ENCODE measurements at places on chromosomes 4 and X. TPM values are rescaled to one million over a fixed set of nuclear protein-coding genes. Genes with fewer than 3 reads are reported as not detected.

DNA sequence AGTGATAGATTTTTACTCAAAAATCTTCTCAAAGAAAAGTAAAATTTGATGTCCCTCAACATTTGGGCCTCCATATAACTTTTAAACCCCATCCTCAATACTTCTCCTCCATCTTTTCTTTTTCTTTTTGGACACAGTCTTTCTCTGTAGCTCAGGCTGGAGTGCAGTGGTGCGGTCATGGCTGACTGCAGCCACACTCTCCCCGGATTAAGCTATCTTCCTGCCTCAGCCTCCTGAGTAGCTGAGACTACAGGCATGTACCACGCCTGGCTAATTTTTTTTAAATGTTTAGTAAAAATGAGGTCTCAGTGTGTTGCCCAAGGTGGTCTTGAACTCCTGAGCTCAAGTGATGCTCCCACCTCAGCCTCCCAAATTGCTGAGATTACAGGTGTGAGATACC lies 33.1 kb downstream of the KDM6A start:
- peak; percentile 52 for DNase-seq

ZAR1 gene
- not detected for total RNA-seq

DNA sequence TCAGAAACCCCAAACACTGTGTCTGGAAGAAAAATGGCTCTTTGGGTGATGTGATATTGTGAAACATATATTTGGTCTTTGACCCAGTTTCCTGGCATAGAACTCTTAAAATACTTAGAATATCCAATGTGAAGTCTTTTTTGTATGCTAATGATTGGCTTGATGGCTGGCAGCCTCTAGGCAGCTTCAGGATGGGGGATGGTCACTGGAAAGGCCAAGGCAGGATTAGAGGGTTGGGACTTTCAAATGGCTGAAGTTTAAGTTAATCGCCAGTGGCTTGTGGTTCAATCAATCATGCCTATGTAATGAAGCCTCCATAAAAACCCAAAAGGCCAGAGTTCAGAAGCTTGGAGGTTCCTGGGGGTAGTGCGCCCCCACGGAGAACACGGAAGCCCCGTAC lies 33.5 kb upstream of the ESX1 start:
- no peak for DNase-seq

- DNase-seq = no peak
These were observed 96.5 kb upstream of the DUSP21 start for GRCh38 chrX:44747317-44747716.

- no peak for DNase-seq
These were observed 415.8 kb upstream of the GRID2 start for GRCh38 chr4:91887926-91888325.

DNA sequence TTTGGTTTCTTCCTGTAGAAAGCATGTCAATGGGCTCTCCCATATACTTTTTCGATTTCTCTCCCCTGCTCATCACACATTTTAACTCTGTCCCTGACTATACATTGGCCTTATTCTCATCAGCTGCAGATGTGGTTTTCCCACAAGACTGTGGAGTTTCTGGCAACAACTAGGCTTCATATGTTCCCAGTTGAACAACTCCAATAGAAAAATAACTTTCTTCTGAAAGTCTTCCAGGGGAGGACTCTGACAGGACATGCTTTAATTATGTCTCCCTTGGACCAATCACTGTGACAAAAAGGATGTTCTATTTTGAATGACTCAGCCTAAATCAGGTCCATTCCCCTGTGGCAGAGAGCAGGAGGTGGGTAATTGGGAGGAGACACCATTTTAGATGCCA lies 28.1 kb downstream of the SPANXC start:
- no peak for DNase-seq

DNA sequence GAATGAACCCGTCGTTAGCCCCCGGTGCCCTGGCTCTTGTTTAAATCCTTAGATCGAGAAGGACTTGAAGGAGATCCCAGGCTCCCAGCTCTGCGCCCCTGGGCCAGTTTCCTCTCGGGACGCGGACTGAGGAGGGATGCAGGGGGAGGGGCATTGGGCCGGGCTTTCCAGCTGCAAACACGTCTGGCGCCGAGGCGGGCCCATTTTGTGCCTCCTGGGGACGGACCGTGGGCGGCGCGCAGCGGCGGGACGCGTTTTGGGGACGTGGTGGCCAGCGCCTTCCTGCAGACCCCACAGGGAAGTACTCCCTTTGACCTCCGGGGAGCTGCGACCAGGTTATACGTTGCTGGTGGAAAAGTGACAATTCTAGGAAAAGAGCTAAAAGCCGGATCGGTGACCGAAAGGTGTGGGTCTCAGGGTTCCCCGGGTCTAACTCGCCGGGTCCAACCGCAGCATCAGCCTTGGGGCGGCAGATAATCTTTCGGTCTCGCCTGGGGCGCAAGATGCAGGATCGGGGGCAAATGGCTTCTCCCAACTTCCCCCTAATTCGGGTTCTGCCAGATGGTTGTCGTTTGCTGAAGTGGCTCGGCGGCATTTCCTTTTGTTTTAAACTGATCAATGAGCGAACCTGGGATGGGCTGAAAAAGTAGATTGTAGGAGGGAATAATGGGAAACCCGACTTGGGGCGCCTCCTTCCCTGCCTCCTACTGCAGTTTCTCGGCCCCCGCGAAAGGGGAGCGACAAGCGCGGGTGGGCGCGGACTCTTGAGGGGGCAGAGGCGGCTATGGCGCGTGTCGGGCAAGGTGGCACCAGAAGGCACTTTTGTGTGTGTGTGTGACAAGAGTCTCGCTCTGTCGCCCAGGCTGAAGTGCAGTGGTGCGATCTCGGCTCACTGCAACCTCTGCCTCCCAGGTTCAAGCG lies 2.9 kb downstream of the PDGFRA start:
- DNase-seq = no peak

ARHGEF6 gene
- 64.5 TPM for total RNA-seq

ZNF182 gene
- 9.7 TPM for total RNA-seq

ZNF157 gene
- total RNA-seq = 1.4 TPM

GRCh38 chrX:33447285-33447684 lies 235.9 kb upstream of the DMD start:
- no peak for DNase-seq

MAB21L2 gene
- total RNA-seq = not detected

GRCh38 chr4:143281507-143282190 lies 55.0 kb upstream of the GAB1 start:
- DNase-seq = no peak

- no peak for DNase-seq
These were observed 60.8 kb downstream of the USP9X start for GRCh38 chrX:41145920-41146608.

NPY1R gene
- not detected for total RNA-seq

MUC7 gene
- not detected for total RNA-seq

HTN1 gene
- total RNA-seq = not detected

DNA sequence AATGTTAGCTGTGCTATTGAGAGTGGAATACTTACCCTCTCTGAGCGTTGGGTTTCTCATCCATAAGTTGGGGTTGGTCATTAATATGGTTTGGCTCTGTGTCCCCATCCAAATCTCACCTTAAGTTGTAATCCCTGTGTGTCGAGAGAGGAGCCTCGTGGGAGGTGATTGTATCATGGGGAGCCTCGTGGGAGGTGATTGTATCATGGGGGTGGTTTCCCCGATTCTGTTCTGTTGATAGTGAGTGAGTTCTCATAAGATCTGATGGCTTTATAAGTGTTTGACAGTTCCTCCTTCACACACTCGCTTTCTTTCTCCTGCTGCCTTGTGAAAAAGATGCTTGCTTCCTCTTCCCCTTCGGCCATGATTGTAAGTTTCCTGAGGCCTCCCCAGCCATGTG lies 391.1 kb downstream of the FAM133A start:
- DNase-seq = no peak

DNA sequence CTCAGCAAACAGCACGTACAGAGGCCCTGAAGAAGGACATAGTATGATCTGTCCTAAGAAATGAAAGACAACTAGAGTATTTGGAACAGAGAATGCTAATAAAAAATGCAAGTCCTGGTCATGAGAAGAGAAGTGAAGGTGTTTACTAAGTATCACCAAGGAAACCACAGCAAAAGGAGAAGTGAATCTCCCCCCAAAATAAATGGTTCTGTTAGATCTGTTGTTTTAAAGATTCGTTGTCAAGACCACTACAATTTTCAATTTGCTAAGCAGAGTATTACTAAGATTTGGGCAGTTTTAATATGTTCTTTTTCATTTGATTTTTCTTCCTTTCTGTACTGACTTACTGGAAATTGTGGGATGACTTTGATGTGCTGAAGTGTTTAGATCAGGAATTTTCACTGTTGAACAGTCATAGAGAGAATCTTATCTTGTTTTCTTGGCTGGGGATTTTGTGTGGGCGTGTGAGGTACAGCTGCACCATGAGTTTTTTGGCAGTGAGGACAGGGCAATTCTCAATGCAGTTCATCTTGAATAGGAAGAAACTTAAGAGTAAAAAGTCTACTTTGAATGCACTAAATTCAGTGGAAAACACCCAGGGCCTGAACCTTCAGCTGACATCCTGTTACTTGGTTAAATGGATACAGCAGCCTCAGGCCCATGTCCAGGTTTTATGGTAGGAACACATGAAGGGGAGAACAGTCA lies 132.2 kb downstream of the STIM2 start:
- DNase-seq = peak; percentile 89

BEND2 gene
- not detected for total RNA-seq

DNA sequence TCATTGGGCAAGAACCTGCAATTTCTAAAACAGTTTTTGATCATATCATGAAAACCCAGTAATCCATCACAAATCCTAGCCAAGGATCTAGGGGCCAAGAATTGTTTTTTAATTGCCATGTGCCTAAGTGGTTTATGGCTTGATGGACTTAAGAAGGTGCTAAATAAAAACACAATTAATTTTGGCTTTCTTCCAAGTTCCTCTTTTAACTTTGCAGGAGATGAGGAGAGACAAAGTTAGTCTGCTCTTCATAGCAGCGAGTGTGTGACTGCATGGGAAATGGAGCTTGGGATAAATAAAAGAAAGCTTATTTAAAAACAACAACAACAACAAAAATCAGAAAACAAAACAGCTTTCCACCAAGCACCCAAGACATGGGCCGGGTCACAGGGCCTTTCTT lies 41.4 kb downstream of the ARHGEF9 start:
- peak; percentile 3 for DNase-seq
